ENCODE measurements at places on chromosomes 5 and 9.

GRCh38 chr9:73269430-73270101 is 117.9 kb downstream of the ANXA1 start:
- no peak for DNase-seq

DNA sequence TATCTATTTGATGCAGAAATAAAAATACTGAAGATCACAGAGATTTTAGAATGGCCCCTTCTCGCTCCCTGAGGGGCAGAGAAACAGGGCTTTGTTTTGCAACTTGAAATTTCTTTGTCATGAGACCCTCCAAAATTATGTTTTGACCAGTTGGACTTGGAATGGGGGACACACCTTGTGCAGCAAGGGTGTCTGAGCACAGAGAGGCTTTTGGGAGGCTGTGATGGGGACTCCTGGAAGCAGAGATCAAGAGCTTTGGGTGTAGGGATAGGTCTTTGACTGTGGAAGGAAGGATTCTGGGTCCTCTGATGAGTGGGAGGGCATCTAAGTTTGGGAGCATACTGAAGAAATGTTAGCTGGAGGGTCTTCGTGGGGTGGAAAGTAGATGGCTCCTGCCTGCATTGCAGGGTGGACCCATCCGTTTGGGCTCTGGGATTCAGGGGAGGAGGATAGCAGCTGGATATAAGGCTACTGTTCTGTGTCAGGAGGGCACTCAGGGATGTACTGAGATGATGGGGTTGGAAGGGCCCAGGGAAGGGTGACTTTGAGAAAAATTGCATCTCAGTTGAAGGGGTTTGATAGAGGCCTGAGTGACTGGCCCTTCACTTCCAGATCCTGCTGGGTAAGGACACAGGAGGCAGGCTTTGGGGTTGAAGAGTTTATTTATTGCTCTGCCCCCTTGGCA is 1.8 kb upstream of the MYORG start:
- no peak for DNase-seq

- DNase-seq, result no peak
These were observed 391.9 kb upstream of the IRX2 start for GRCh38 chr5:3143382-3143781.

GRCh38 chr5:129118826-129119225 is 24.3 kb downstream of the ISOC1 start:
- no peak for DNase-seq

DNA sequence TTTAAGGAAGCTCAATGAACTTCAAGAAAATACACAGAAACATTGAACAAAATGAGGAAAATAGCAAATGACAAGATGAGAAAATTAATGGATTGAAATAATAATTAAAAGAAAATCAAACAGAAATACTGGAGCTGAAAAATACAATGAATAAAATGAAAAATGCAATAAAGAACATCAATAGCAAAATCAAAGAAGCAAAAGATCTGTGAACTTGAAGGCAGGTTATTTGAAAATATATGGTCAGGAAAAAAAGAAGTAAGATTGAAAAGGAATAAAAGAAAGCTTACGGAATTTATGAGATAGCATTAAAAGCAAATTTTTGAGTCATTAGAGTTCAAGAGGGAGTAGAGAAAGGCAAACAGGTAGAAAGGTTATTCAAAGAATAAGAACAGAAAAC is 42.4 kb downstream of the CERT1 start:
- no peak for DNase-seq

DNA sequence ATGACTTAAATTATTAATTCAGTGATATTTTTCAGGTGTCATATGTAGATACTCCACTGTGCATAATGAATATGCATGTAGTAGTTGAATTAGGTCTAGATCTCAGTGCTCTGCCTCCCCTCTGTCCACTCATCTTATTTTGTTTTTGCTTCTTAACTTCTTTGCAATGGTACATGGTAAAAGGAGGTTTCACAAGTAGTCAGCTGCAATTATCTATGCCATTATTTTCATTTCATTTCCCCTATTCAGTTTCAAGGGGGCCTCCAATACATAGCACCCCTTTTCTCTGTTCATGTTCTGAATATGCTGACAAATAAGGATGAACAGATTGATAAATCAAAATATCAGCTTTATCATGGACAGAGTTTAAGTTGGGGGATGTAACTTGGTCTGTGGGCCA is 511.6 kb upstream of the ZNF608 start:
- DNase-seq, result no peak

GRCh38 chr5:181204826-181205760 is at the start of gene TRIM7:
Gene TRIM7, minus strand, starts transcription at chr5:181205196. Its CDS starts 86 bp downstream, at chr5:181205110.
- DNase-seq, result no peak

GRCh38 chr9:106889061-106889590 is 26.2 kb downstream of the ZNF462 start:
- DNase-seq, result no peak

- no peak for DNase-seq
These were observed 7.6 kb upstream of the ZNF474 start for GRCh38 chr5:122121479-122122465.

GRCh38 chr5:59275510-59276324 is 617.8 kb downstream of the PDE4D start:
- DNase-seq, result no peak

DNA sequence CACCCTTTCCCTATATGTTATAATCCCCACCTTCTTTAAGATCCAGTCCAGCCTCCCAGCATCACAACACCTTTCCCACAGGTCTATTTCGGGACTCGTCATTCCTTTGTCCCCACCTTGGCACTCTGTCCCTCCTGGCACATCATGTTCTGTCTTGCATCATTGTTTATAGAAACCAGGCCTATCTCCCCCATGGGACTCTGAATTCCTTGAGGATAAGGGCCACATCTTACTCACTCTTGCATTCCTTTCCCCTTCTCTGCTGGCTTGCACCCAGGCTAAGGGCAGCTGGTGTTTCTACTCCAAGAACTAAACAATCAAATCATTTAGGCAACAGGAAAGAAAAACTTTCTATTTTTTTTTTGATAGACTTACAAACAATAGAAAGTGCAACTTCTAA is 205.7 kb downstream of the AGTPBP1 start:
- DNase-seq, result no peak

DNA sequence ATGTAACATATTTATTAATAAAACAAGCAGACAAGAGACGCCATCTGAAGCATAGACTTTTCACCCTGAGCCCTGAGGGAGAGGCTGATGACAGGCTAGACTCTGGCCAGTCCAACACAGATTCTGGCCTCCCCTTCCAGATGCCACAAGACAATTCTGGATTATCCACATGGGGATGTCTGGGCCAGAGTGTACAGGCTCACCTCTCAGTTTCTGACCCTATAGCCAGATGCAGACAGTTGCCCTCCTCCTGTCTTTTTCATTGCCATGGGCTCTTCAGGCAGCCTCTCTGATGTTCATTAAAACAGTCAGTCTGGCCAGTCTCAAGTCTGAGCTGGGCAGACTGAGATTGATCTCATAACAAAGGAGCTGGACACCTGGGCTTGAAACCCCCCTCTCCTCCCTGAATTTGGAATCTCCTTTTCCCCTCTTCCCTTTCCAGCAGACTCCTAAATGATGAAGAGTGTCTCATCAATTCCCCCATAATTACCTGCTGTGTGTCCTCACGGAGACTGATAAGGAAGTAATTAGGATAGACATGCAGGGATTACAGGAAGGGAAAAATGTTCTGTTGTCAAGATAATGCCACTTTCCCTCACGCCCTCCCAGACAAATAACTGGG is 89.6 kb downstream of the ASTN2 start:
- no peak for DNase-seq

DNA sequence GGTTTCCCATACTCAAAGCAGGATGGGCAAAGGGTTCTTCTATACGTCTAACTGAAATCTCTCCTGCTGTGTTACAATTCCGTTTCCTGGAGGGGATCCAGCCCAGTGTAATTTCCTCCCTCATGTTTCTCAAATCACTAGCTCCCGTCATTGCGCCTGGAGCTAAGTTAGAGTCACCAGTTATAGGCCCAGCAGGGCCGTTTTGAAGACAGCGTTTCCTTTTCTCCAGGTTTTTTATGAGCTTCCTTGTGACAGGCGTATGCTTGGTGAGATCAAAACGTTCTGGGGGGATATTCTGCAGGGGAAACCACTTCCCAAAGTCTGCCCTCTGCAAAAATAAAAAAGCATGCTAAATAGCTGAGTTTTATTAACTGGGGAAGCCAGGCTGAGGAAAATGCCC is 53.0 kb upstream of the WWC1 start:
- no peak for DNase-seq

GRCh38 chr5:142181096-142181495 is 72.5 kb downstream of the NDFIP1 start:
- no peak for DNase-seq

GRCh38 chr9:128894764-128895163 is 12.8 kb downstream of the LRRC8A start:
- DNase-seq, result no peak

GRCh38 chr5:143760755-143761154 is 51.2 kb upstream of the HMHB1 start:
- DNase-seq, result no peak

- DNase-seq, result no peak
These were observed 103.2 kb downstream of the FSTL4 start for GRCh38 chr5:133508845-133509741.

DNA sequence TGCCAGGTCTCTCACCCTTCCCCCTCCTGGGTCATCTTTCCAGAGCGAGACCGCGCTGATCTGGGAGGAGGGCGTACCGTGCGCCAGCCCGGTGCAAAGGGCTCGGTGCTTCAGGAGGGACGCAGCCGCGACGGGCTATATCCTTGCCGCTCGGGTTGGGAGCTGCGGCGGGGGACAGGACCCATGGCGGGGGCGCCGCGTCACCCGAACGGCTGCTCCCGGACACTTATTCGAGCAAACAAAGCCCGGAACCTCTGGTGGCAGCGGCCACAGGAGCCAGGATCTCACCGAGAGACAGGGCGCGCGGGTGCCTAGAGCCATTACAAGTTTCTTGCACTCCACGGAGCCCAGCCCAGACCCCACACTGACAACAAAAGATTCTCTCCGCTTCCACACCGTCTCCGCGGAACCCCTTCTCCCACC is 1.3 kb downstream of the SEMA6A start:
- DNase-seq, result no peak

GRCh38 chr5:55481293-55481855 is 53.4 kb downstream of the PLPP1 start:
- no peak for DNase-seq

GRCh38 chr5:151106043-151106442 is 25.2 kb upstream of the TNIP1 start:
- no peak for DNase-seq

DNA sequence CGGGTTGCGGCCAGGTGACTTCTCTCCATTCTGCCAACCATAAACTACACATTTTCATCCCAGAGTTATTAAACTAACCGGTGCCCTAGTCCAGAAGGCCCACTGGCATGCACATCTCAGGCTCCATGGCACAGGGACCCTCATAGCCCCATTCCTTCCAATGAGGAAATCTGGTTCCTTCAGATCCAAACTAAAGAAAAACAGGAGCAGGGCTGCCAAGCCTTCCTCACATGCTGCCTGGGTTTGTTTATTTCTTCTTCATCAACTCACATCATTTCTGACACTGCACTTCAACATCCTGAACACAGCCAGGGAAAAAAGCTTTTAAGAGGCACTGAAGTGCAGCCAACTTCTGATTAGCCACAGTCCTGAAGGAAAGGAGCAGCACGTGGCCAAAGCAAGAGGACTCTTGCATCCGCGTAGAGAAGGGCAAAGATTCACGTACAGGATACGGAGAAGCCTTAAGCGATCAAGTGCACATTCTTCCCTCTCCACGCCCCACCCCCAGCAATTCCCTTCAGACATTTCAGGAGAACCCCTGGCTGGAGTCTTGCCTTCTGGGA is 22.5 kb downstream of the LHFPL2 start:
- no peak for DNase-seq

DNA sequence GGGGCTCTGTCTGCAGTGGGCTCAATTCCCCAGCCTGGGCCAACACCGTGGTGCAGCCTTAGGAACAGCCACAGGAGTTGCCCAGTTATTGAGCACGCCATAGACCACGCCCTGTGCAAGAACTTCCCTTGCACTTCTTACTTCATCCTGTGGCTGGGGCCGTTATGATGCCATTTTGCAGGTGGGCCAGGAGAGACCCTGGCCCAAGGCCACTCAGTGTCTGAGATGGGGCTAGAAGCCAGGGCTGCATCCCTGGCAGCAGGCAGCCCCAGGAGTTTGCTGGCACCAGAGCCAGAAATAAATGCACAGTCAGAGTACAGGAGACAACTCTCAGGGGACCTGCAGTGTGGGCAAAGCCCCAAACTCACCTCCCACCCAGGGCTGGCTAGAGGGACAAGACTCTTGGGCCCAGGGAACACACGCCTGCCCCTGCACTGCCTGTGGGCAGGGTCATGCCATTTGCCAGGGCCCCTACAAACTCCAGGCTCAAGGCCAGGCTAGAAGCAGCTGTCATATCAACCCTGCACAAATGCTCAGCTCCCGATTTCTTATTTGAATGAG is 6.7 kb downstream of the CORO2A start:
- DNase-seq, result no peak

- DNase-seq, result no peak
These were observed at the start of gene SOWAHA for GRCh38 chr5:132812781-132813598. Gene SOWAHA, plus strand, starts transcription at chr5:132813302. Its CDS starts 320 bp downstream, at chr5:132813622.

- no peak for DNase-seq
These were observed 665.0 kb upstream of the RIOK2 start for GRCh38 chr5:97847920-97848631.

GRCh38 chr5:150058480-150059126 is 27.8 kb downstream of the CSF1R start:
- no peak for DNase-seq

- no peak for DNase-seq
These were observed 55.6 kb downstream of the ARHGEF37 start for GRCh38 chr5:149636861-149637246.

GRCh38 chr9:129549684-129550083 is 71.2 kb downstream of the C9orf50 start:
- no peak for DNase-seq

DNA sequence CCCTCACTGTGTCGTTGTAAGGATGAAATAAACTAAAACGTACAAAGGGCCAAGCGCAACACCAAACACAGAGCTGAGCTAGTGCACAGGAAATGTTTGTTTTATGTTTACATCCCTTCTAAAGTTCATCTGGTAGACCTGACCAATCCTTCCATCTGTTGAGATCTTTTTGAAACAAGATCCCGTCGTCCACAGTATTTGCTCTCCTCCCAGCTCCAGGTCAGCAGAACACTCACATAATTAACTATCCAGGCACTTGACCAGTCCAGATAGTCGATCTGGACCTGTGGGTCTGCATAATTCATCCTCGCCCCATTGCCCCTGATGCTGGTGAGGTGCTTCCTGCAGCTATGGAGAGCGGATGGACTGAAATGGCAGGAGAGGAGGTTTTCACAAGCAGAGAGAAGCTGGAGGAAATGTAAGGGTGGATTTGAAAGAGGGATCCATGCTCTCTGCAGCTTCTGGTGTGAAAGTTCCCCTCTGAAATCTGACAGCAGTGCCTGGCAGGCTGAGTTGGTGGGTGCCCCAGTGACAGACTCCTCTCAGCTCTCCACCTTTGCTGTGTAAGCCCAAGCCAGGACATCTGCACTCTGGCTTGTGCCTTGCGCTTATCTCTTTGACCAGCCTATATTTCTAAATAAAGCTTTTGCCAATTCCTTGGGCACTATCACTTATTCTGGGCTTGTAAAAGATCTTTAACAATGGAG is 102.4 kb downstream of the TTLL11 start:
- DNase-seq, result no peak

Data from esophagus squamous epithelium (tissue), 5 donors.